ENCODE measurements at places on chromosomes 2 and 18.

DNA sequence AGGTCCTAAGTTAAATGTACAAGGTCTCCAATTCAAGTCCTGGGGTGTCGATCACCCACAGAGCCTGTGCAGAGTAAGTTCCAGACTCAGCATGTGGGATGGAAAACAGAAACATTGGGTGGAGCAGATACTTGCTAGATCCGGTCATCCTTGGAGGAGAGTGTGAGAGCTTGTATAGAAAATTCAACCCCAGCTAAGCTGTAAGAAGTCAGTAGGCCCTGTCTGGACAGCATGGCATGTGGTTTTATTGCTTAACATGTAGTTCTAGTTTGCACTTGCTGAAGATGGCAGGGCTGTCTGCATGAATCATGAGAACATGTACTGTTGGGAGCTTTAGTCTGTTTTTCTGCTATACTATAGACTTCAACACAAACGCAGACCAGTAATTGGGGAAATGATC is 189.6 kb upstream of the RMP24 start:
- DNase-seq, result no peak

DNA sequence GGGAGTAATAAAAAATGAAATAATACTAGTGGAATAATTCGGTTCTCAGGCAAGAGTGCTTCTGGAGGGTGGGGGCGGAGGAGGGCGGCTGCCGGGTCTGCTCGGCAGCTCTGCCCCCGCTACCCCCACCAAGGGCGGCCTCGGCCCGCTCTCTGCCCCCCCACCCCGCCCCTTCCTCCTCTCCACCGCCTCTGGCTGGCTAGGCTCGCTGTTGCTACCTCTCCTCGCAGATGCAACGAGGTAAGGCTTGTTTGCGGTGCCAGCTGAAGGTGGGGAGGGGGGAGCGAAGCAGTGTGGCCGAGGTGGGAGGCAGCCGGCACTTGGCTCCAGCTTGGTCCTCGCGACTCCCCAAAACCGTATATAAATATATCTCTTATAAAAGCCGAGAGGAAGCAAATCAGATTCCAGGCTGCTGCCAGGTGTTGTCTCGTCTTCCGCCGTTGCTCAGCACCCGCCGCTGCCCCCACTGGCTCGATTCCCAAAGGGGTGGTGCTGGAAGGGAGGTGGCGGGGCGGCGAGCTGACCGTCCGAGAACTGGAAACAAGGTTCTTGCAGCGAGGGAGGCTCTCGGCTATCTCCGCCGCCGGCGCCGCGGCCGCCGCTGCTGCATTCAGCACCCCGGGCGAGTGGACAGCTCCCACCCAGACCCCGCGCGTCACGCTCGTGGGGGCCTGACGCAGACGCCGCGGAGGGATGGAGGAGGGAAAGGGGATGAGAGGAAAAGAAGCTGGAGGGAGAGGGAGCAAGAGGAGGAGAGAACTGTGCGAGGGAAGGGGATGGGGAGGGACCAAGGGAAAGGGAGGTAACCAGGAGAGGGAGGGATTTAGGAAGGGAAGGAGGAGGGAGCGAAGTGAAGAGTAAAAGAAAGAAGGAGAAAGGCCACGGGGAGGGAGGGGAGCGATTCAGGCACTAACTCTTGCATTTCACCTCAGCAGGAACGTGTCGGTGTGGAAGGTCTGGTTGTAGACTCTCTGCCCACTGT is at the start of gene MARCHF4:
Gene MARCHF4, minus strand, starts transcription at position 763 of the 982 bp plus-strand sequence. CDS start 2,223 bp downstream, outside the sequence.
- peak; percentile 33 for DNase-seq

DNA sequence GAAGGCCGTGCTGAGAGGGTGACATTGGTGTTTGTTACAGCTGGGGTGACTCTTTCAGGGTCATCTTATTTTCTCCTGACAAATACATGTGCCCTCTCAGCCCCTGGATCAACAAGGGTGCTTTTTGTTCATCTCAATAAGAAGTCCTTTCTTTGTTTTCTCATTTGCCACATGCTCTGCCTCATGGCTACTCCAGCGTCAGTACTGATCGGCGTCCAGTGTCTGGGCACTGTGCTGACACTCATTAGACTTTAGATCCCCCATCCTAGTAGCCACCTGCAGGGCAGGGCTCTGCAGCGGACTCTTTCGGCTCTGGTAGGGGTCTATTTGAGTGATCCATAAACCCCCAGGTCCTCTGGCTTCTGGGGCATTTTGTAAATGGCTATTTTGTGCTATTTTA is 38.4 kb downstream of the NPPC start:
- no peak for DNase-seq

DNA sequence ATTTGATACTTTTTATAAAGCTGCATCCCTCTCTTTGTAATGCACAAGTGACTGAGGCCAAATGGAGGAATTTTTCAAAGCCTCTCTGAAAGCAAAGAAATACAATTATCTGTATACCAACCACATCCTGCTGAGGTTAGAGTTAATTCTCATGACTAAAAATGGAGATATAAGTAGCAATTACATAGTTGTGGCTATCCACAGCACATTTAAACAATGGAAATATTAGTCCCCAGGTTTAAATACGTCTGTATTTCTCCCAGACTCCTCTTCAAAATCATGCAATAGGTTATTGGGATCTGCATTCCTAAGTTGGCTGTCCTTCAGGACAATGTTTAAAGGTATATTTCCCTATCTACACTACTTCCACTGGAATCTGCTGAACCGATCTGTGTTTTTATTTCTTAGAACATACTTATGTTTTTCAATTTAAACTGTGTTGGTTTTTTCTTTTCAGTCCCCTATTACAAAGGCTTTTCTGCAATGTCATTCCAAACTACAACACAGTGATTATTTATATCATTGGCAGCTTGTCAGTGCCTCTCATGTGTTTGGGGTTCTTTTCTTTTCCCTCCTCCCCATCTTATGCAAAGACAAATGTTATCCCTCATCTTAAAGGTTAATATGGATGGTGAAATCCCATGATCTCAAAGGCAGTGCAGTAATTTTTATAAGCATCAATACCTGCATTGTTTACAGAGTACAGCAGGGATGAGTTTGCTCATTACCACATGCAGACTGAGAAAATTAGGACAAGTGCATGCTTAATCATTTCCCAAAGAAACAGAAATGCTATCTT is 134.8 kb upstream of the FSHR start:
- no peak for DNase-seq

- no peak for DNase-seq
Measured at GRCh38 chr2:111052621-111053020, 68.1 kb upstream of the BCL2L11 start.

GRCh38 chr2:29423061-29423666 is 307.9 kb downstream of the CLIP4 start:
- DNase-seq, result no peak

- DNase-seq, result peak; percentile 65
Measured at GRCh38 chr2:101534149-101534611, 59.3 kb upstream of the RFX8 start.

DNA sequence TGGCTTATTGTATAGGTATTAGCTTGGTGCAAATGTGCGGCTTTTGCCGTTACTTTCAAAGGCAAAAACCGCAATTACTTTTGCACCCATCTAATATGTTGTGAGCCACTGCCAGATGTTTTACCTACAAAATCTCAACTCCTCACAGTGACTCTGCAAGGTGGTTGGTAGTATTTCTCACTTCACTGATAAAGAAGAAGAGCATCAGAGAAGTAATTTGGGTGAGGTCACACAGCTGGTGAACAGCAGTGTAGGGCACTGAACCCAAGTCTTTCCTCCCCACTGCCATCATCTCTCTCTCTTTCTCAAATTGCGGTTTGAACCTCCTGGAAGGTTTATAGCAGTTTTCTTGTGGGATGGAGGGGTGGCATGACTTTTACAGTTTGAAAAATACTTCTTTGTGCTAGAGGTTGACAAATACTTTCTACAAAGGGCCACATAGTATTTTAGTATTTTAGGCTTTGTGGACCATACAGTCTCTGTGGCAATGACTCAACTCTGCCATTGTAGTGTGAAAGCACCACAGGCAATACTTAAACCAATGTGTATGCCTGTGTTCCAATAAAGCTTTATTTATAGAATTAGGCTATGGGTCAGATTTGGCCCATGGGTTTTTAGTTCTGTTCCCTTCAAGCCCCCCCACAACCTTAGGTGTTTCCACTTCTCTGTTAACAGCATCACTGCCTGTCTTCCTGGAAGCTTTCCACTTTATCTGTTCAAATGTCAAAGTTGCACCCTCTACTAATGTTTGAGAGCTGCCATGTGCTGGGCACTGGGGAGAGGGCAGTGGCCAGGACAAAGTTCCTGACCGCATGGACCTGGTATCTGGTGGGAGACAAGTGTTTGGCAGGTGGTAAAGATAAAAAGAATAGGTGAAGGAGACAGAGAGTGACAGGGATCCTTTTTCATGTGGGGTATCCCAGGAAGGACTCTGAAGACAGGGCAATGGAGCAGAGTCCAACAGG is 30.1 kb downstream of the FHOD3 start:
- no peak for DNase-seq

DNA sequence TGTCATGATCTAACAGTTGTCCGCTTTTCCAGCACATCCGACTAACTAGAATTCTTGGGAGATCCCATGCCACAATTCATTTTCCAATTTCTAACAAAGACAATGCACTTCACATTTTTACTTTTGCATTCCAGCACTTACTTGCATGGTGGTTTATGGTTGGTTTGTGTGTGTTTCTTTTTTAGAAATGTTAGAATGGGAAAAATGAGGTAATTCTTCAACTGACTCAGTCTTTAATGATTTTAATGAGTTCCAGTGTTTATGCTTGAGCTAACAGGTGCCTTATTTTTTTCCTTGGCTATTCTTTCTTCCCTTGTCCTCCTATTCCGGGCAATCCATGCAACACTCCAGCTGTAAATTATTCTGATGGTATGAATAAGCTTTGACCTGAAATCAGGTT is 46.4 kb downstream of the SLC8A1 start:
- no peak for DNase-seq

GRCh38 chr2:241788135-241788534 is 11.5 kb downstream of the GAL3ST2 start:
- no peak for DNase-seq

- DNase-seq, result no peak
Measured at GRCh38 chr18:45222180-45222579, 393.1 kb upstream of the SLC14A2 start.

- no peak for DNase-seq
Measured at GRCh38 chr18:13418013-13418710, 199.6 kb downstream of the LDLRAD4 start.

DNA sequence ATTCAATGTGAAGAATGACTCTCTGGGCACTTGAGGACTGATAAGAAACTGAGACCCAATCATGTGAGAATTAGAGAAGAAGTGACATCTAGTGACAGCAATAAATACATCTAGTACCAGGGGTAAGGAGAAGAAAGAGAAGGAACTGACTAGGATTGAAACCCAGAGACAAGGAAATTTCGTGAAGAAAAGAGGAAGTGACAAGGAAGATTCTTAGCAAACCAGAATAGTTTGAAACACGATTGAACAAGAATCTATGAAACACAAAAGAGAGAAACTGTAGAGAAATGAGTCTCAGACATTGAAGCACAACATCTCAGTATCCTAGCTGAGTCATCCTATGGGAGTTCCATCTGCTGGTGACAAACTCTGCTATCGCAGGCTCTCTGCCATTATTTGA is 571.9 kb upstream of the PKDCC start:
- no peak for DNase-seq

Data from nucleus accumbens (tissue), 56 donors.